ENCODE measurements at places on chromosomes 16 and 17.
A peak's percentile ranks its signal among the peaks of the same experiment; 100 is the strongest.

DNA sequence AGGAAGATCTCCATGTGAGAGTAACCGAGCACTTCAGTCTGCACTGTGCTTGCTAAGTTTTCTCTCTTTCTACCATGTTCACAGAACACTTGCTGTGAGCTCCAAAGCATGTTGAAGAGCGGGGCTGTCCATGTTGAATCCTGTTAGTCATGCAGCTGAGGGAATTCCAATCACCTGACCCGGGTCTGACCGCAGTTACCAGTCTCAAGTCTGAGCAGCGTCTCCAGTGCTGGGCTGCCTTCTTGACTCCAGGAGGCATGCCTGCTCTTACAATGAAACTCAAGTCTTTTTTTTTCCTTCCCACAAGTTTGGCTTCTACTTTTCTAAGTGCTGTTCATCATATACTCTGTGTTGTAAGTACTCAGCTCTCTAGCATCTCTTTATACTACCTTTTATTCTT lies 44.3 kb downstream of the HOXB1 start:
- no peak for DNase-seq

- DNase-seq: no peak
These were observed 25.8 kb upstream of the TEKT1 start for GRCh38 chr17:6857336-6857735.

DNA sequence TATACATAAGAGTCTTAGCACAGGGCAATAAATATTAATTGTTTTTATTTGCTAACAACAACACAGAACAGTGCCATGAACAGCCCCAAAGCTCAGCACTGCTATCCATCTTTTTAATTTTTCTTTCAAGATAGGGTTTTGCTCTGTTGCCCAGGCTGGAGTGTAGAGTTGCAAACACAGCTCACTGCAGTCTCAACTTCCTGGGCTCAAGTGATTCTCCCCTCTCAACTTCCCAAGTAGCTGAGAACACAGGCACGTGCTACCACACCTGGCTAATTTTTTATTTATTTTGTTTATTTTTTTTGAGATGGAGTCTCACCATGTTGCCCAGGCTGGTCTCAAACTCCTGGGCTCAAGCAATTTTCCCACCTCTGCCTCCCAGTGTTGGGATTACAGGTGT lies 47.6 kb upstream of the AKAP1 start:
- no peak for DNase-seq

GRCh38 chr16:54974367-54974766 lies 43.7 kb downstream of the IRX5 start:
- no peak for DNase-seq

DNA sequence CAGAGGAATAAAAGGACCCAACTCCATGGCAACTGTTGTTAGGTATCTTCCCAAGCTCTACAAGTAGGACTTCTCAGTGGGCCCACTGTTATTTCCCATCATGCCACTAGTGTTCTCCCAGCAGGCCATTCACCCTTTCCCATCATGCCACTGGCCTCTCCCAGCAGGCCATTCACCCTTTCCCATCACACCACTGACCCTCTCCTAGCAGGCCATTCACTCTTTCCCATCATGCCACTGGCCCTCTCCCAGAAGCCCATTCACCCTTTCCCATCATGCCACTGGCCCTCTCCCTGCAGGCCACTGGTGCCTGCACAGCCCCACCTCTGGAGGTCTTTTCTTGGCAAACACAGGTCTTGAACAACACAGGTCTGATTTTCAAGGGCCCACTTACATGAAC lies 36.3 kb downstream of the IFT140 start:
- no peak for DNase-seq

- no peak for DNase-seq
These were observed 64.6 kb downstream of the USP32 start for GRCh38 chr17:60327134-60327900.

DNA sequence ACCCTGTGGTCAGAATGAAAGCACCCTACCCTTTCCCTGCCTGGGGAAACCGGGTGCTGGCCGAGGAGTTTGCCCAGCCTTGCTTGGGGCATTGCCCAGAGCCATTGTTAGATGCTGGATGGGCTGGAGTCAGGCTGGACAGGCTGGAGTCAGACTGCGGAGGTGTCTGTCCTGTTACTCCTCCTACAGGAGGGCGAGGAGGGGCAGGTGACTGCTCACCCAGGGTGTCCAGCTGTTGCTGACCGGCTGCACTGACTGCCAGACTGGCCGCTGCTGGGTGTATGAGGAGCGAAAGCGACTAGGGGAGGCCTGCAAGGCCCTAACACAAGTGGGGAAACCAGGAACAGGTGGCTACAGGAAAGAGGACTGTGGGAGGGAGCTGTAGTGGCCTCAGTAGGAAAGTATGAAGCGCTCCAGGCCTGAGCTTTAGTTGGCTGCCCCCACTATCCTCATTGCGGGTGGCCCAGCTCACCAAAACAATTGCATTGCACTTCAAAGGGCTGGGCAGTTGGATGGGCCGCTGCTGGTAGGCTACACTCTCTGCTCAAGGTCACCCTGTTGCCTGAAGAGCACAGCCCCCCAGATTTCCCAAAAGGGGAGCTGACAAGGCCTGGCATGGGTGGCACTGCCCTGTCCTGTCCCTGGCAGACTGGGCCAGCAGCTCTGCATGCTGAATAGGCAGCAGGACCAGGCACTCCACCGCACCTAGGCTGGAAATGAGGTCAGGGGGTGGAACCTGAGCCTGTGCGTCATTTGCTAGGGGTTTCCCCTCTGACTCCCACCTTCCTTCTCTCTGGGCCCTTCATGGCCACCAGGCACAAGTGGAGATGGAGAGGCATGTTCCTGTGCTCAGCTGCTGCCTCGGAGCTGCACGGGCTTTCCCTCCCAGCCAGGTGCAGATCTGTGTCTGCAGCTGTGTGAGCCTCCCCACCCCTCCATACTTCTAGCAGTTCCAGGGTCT lies 18.4 kb downstream of the LDHD start:
- DNase-seq: peak; percentile 70

GRCh38 chr17:67111327-67111726 lies 67.0 kb downstream of the CACNG1 start:
- no peak for DNase-seq

- no peak for DNase-seq
These were observed 290.4 kb downstream of the MAP2K6 start for GRCh38 chr17:69704935-69705334.

DNA sequence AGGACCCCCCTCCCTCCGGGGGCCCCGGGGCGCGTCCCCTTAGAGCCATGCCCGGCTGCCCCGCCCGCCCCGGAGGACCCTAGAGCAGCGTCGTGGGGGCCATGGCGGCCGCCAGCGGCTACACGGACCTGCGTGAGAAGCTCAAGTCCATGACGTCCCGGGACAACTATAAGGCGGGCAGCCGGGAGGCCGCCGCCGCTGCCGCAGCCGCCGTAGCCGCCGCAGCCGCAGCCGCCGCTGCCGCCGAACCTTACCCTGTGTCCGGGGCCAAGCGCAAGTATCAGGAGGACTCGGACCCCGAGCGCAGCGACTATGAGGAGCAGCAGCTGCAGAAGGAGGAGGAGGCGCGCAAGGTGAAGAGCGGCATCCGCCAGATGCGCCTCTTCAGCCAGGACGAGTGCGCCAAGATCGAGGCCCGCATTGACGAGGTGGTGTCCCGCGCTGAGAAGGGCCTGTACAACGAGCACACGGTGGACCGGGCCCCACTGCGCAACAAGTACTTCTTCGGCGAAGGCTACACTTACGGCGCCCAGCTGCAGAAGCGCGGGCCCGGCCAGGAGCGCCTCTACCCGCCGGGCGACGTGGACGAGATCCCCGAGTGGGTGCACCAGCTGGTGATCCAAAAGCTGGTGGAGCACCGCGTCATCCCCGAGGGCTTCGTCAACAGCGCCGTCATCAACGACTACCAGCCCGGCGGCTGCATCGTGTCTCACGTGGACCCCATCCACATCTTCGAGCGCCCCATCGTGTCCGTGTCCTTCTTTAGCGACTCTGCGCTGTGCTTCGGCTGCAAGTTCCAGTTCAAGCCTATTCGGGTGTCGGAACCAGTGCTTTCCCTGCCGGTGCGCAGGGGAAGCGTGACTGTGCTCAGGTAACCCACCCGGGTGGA lies 759 bp downstream of the ALKBH5 start:
- DNase-seq: peak; percentile 69

- no peak for DNase-seq
These were observed 149.0 kb downstream of the CCDC182 start for GRCh38 chr17:57595947-57596695.

DNA sequence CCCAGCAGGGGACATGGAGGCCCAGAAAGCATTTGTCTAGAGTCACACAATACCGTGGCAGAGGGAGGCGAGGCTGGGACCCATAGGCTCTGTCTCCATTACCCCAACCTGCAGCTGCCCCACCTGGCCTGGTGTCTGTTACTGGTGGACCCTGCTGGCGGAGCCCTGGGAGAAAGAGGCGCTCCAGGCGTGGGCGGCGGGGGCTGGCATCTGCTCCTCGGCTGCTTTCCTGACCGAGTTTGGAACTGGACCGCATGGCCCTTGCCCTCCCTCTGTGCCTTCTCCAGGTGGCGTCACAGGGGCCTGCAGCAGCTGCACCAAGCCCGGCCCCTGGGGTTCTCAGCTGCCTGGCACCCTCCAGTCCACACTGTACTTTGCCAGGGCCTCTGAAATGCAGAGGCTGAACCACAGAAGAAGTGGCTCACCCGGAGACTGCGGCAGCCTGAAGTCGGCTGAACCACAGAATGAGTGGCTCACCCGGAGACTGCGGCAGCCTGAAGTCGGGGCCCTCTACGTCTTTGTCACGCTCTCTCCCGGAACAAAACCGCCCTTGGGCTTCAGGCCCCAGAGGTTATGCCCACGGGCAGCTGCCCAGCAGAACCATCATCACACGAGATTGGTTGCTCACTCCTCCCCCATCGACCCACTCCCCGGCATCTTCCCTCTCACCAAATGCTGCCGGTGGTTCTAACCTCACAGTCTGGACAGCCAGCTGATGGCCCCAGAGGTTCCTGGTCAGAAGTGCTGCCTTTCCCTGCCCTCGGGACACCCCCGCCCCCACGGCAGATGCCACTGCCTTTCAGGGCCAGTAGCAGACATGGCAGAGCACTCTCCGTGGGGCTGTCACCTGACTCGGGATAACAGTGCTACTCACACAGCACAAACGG lies 20.2 kb downstream of the CBFA2T3 start:
- DNase-seq: no peak

DNA sequence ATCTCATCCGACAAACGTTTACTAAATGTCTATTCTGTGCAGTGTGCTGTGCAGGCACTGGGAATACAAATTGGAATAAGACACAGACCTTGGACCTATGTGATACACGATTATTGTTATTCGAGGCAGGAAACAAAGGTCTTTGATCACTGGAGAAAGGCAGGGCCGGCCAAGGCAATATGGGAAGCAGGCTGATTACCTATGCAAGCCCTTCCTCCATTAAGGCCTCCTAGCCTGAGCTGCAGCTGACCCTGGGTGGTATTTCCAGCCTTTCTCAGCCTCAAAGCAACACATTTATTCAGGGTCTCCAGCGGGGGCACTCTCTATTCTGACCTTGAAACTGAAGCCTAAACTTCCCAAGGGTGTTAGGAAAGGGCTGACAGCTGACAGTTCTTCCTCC lies 13.4 kb downstream of the ST6GALNAC1 start:
- DNase-seq: no peak

- no peak for DNase-seq
These were observed 599 bp downstream of the TOP3A start for GRCh38 chr17:18314059-18314730.

DNA sequence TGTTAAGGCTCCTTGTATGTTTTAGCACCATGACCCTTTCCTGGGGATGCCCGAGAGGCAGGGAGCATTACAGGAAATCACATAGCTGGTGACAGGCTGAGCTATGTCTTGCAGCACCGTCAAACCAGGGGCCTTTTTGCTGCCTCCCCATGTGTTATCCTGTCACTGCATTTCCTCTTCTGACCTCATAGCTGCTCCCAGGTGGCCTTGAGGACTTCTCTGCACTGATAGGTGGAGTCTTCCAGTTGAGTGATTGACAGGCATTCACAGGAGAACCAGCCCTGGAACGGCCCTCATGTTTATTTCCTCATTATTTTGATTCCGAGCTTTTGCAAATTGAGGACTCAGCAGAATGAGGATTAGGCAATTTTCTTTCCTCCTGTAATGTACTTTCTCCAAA lies 349.6 kb downstream of the HAPSTR1 start:
- DNase-seq: no peak

DNA sequence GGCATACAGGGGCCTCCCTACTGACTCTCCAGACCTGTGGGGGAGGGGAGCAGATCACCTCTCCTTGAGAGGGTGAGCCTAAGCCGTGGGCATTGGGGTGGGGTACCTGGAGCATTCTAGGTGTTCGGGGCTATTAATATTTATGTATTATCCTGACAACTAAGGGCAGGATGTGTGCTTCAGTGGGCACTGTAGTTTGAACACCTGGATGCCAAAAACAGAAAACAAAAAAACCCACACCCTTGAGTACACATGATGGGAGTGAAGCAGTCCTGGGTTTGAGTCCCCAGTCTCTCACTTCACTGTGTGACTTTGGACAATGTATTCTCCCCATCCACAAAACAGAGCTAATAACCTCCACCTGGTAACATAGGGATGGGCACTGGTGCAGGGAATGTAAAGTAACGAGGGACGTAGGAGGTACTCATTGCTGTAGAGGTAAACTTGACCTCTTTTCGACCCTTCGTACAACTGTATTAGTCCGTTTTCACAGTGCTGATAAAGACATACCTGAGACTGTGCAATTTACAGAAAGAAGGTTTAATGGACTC lies 257.8 kb downstream of the CPPED1 start:
- DNase-seq: no peak

DNA sequence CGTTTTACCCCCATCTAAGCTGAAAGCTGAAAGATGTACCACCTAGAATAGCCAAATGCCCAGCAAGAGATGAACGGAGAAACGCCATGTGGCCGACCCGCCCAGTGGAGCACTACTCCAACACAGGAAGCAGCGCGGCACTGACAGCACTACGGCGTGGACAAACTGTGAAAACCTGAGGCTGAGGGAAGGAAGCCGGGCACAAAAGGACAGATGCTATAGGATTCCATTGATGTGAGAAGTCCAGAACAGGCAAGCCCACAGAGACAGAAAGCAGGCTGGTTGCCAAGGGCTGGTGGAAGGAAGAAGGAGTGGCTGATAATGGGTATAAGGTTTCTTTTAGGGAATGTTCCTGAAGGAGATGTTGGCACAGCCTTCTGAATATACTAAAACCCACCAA lies 29.4 kb upstream of the SLC38A8 start:
- no peak for DNase-seq

GRCh38 chr17:41496803-41497484 lies 7.2 kb upstream of the KRT36 start:
- DNase-seq: peak; percentile 53

- DNase-seq: no peak
These were observed 418.7 kb upstream of the DYNLRB2 start for GRCh38 chr16:80122115-80122514.

GRCh38 chr16:75379911-75380847 lies 53.1 kb downstream of the CFDP1 start:
- DNase-seq: peak; percentile 52

Data from CD4-positive, alpha-beta T cell treated with Interleukin-2 at 100 ng/mL for 4 hours (primary cell).